ENCODE measurements at places on chromosomes 3 and 15.

GRCh38 chr3:39485547-39485946, 18.1 kb downstream of the MOBP start:
- DNase-seq = no peak

DNA sequence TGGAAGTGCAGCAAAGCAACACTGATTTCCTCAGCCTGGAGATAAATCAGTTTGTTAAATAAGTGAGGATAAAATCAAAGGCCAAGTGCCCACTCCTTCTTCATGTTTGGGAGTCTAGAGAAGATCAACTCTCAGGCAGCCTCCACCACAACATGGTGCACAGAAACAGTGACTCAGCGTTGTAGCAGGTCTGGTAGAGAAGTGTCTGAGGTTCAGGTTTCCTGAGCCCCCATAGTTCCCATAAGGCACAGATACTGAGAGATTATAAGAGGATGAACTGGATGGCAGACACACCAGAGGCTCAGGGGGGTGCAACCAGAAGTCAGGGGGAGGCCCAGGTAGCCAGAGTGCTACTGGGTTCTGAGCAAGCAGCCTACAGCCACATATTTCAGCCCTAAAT, 166.7 kb downstream of the FRMD5 start:
- no peak for DNase-seq

DNA sequence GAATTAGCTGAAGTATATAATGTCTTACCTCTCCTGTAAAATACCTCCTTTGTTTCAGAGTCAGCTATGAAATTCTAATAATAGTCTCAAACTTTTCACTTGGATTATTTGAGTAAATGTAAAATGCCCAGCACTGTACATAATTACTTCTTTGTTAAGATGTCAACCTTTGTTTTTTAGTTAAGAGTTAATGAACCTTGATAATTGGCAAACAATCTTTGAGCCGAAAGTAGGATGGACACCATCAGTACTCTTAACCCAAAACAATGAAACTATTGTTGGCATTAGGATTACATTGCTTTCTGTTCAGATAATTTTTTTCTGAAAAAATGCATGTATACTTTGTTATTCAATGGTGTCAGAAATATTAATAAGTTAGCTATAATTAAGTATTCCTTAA, 3.0 kb upstream of the NECTIN3 start:
- no peak for DNase-seq

- no peak for DNase-seq
These were observed 288.9 kb downstream of the EDEM1 start for GRCh38 chr3:5476403-5476802.

DNA sequence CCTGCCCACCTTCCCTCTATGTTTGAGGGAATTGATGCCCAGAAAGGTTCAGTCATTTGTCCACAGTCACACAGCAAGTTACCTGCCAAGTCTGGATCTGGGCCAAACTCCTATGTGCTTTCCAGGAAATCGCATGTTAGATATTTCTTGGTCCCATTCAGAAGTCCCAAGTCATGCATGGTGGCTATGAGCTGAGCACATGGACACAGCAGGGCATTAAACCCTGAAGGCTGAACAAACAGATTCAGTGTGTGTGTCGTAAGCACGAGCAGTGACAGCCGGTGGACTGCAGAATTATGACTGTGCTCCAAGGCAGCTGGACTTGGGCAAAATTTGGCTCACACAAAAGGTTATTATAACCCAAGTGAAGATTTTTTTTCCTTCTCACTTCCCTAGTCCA, 11.4 kb upstream of the SLC6A6 start:
- DNase-seq = no peak

- DNase-seq = no peak
These were observed 88.4 kb upstream of the RASGRP1 start for GRCh38 chr15:38652998-38653397.

GRCh38 chr3:110851736-110852135, 219.9 kb upstream of the NECTIN3 start:
- DNase-seq = no peak

GRCh38 chr3:44050101-44050500, 191.6 kb upstream of the TOPAZ1 start:
- DNase-seq = no peak

DNA sequence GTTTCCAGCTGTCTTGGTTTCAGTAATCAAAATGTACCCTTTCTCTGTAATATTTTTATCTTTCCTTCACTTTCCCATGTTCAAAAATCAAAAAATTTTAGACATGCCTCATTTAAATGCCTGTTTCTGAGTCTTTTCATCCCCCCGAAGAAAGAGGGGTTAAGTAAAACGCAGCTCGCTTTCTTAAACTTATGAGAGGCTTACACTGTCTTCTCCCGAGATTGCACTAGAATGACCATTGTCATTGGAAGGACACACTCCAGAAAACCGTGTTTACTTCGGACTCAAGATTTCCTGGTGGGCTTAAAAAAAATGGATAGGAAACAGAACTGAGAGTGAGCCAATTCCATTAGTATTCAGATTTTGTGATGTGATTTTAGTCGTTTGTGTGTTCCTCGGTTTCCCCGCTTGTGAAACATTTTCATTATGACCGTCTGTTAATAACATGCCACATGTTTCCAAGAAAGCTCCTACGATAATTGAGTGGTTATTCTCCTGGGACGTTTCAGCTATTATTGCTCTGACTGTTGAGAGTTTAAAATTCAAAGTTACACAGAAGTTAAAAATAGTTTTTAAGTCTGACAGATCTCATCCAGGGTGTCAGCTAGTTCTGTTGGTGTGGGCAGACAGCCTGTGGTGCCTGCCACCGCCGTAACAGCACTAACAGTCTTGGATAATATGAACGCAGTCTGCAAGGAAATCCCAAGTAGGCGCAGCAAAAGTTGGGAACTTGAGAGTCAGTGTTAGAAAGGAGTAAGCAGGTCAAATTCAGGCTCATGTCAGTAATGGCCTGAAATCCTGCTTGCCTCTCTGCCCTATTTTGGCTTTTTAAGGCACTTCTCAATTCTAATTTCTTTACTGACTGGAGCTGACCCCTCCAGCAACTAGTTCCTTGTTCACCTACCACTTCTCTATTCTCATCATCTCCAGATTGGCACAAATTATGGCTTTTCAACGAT, 1.5 kb downstream of the CRYBG3 start:
- no peak for DNase-seq

GRCh38 chr15:87591042-87591441, 665.5 kb downstream of the NTRK3 start:
- no peak for DNase-seq

DNA sequence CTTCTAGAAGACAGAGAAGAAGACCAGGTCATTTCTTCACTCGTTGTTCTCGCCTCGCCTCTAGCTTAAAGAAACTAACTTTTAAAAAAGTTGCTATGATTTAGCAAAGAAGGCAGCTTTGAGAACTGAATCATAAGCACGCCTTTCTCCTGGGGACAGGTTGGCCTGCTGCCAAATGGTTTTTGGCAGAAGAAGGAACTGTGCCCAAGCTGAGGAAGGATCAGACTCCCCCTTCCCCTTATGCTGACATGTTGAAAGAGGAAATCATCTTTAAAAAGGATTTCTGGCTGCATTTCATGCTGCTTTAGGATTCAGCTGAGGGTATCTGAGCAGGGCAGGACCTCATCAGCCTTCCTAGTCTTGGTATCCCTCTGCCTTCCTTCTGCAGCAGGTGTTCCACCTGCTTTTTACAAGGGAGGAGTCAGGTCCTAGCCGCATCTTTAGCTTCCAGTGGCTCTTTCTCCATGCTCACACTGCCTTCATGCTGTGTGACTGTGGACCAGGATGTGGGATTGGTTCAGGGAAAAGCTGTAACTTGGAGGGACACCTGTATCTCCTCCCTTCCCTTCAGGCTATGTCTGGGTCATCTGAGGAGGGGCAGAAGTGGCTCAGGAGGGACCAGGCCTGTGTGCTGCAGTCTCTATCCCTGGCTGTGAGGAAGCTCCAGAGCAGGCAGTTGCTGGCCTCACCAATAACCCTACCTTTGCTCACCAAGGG, 34.1 kb upstream of the HACD2 start:
- DNase-seq = no peak

DNA sequence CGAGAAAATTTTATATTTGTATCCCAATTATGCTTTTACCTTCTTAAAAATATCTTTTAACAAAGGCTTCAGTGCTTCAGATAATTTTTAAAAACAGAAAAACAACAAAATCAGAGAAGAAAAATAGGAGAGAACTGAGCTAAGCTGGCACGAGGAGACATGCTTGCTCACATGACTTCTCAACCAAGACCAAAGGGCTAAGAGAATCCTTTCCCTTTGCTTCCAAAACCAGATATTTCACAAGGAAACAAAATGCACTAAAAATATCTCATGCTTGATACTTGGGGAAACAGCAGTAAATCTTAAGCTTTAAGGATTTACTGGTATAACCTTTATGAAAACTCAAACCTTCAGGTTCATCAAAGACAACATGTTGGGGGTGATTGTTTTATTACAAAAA, 58.4 kb downstream of the CAPN7 start:
- no peak for DNase-seq

GRCh38 chr3:152226176-152226575, 42.6 kb upstream of the MBNL1 start:
- DNase-seq = no peak

- no peak for DNase-seq
These were observed 11.6 kb downstream of the TAMM41 start for GRCh38 chr3:11835028-11835639.

DNA sequence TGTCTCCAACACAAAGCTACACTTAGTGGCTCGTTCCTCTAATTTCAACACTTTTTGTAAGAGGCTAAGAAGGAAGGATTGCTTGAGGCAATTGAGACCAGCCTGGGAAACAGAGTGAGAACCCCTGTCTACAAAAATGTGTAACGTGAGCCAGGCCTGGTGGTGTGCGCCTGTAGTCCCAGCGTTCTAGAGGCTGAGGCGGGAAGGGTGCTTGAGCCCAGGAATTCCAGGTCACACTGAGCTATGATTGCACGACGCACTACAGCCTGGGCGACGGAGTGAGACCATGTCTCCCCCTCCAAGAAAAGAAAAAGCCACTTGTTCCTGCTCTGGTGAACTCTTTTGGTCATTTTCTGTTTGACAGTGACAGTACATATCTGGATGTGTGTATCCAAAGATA, 127.9 kb downstream of the GABRB3 start:
- no peak for DNase-seq

DNA sequence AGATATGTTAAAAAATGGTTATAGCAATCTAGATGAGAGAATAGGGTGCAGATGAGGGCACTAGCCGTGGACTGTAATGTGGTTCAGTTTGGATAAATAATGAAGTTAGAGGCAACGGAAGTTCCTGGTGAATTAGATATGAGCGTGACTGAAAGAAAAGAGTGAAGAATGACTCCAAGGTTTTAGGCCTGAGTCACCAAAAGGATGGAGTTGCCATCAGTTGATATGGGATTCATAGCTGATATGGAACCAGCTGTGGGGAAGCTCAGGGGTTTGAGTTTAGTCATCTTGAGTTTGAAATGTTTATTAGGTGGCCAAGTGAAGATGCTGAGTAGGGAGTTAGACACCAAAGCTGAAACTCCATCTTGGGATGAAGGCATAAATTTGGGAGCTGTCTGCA, 66.2 kb downstream of the SSR3 start:
- DNase-seq = no peak

DNA sequence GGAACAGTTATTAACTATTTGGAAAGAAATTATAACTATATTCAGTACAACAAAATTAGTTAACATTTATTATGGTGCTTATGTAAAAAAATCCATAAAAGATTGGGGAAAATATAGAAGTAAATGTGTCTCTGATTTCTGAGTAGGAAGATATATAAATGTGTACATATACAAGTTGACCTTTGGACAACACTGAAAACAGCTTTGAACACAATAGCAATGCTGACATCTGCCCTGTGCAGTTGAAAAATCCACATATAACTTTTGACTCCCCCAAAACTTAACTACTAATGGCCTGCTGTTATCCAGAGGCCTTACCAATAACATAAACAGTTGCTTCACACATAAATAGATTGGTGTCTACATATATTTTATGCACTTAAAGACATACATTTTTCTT, 12.3 kb downstream of the TIMMDC1 start:
- no peak for DNase-seq

DNA sequence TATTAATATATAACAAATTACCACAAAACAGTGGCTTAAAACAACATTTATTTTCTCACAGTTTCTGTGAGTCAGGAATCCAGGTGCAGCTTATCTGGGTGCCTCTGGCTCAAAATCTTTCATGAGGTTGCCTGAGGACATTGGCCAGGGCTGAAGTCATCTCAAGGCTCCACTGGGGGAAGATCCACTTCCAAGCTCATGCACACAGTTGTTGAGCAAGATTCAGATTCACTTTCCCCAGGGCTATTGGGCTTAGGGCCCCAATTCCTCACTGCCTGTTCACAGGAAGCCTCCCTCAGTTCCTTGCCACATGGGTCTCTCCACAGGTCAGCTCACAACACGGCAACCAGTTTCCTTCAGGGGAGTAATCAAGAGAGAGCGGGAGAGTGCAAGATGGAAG, 35.0 kb downstream of the RFTN1 start:
- no peak for DNase-seq

- DNase-seq = no peak
These were observed 30.3 kb downstream of the ALDH1L1 start for GRCh38 chr3:126149960-126150515.

DNA sequence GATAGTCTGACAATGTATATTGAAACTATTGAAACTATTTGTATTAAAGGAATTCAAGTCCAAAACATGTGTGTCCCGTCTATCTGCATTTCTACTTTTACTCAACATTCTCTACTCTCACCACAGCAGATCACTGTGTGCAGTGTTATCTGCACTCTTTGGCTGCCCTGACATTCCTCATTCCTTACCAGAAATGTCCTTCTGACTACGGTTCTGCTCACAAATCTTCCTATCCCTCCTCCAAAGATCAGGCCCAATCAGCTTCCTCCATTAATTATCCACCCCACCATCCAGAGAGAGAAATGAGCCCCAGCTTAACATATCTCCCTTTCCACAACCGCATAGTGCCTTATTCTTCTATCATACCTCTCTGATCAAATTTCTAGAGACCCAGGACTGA, 94.7 kb downstream of the TBL1XR1 start:
- no peak for DNase-seq

GRCh38 chr3:42815826-42816225, 6.6 kb downstream of the ACKR2 start:
- no peak for DNase-seq

- no peak for DNase-seq
These were observed 123.8 kb downstream of the CBLB start for GRCh38 chr3:105745046-105745445.

DNA sequence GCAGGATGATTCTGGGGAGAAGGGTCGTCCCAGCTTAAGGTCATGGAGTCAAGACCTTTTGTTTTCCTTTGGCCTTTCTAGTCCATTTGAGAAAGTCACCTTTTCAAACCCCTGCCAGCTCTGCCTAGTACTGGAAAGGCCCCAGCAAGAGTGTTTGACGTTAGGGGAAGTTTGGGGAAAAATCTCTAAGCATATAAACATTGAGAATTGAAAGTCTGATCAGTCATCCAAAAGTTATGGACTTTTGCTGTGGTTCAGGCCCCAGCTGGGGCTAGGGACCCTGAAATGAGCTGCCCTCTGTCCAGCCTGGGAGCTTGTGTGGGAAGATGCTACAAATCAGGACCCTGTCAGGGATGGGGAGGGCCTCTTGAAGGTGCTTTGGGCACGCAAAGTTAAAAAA, 21.6 kb downstream of the SLC6A6 start:
- DNase-seq = no peak

- no peak for DNase-seq
These were observed 701.2 kb downstream of the NLGN1 start for GRCh38 chr3:174098746-174099145.

Data from SW480 (cell line).